ENCODE measurements at places on chromosomes 2 and 18. TPM values are rescaled to one million over a fixed set of nuclear protein-coding genes. Genes with fewer than 3 reads are reported as not detected.

The COL4A4 gene
- not detected for total RNA-seq

- no peak for DNase-seq
Observed at GRCh38 chr2:25964891-25965290, 17.4 kb downstream of the KIF3C start.

DNA sequence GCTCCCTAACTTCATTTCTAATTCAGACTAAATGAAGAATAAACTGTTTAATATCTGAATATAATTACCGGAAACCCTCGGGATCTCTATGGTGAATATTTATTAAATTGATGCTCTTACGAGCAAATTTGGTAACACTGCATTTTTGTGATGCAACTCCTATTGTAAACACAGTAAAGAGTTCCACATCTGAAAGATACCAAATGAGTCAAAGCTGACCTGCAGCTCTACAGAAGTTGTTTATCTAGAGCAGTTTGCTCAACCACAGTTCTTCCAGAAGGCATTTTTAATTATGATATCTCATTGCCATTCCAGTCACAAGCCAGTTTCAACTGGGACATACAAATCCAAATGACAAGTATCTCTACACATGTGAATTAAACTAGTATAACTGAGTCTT lies 129.7 kb downstream of the PKP4 start:
- peak; percentile 79 for DNase-seq

- DNase-seq, result no peak
Observed at GRCh38 chr2:166337932-166338331, 37.8 kb downstream of the SCN9A start.

DNA sequence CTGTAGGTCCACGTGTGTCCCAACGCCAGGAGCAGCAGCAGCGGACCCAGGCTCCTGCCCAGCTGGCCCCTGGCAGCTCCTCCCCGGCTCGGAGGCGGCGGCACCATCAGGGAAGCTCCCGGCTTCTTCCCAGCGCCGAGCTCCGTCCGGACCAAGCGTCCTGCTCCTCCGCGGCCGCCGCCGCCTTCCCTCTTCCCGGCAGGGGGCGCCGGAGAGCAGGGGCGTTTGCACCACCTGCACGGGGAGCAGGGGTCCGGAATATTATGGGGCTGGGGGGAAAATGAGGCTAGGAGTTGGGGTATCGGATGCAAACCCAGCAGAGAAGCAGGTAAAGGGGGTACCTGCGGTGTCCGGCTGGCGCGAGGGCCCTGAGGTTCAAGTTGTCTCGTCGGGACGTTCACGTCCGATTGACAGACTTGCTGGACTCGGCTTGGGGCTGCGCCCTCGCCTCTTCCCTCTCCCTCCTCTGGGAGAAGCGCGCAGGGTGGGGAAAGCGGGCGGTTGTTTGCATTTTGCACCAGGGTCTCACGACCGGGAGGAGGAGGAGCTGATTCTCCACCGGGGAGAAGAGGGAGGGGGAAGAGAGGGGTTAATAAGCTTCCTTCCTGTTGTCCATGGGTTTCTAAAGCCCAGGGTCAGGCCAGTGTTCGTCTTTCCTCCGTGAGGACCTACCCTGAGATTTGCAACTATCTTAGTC lies at the start of gene CCBE1:
Gene CCBE1 (minus strand): TSS at position 188 of the 697 bp plus-strand sequence.
- no peak for DNase-seq

DNA sequence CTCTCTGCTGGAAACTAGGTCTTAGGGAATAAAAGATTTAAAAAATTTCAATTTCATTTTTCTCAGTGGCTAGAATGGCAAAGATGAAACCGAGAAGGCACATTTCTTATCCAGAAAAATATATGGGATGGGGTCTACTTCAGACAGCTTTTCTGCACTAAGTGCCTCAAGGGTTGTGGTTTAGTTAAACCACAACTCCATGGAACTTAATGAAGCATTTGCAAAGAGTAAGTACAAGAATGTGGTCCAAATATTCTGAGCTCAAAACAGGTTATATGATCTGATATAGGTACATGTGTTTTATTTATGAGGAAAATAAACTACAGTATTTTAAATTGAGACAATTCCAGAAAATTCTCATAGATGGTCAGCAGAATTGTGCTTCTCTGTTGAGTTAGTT lies 101.8 kb upstream of the FZD5 start:
- no peak for DNase-seq

- DNase-seq, result no peak
Observed at GRCh38 chr2:128978212-128978611, 659.5 kb upstream of the HS6ST1 start.
